Mesenteric fat pad (tissue), 1 donor: ENCODE measurements at places on chromosomes 1 and 21.

GRCh38 chr1:201708085-201708512 is 120.9 kb upstream of the IPO9 start:
- no peak for DNase-seq

- DNase-seq: no peak
These were observed 15.1 kb upstream of the C1orf87 start for GRCh38 chr1:60088620-60089155.

GRCh38 chr1:54462597-54463258 is 56.5 kb upstream of the SSBP3 start:
- no peak for DNase-seq

DNA sequence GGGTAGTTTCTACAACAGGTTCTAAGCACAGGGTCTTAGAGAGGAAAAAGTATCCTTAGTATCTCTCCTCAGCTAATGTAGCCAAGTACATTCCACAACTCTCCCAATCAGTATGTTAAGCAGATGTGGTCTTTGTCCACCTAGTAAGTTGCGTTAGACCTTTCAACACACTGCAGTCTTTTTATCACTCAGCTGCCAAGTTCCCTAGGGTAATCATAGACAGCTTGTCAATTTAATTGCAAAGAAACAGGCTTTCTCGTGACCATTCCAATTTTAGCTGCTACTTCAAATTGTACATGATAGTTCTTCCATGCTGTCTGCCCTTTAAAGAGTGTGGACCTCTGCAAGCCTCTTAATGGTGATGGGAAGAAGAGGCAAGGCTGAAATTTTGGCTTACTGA is 211.8 kb upstream of the PKN2 start:
- no peak for DNase-seq

GRCh38 chr1:214927796-214928195 is 154.7 kb upstream of the KCNK2 start:
- DNase-seq: no peak
